BJ (cell line): ENCODE measurements at places on chromosomes 12 and 14. TPM values are rescaled to one million over a fixed set of nuclear protein-coding genes. Genes with fewer than 3 reads are reported as not detected.

The RNF34 gene
- 51.0 and 80.3 TPM in 2 replicates for polyA plus RNA-seq

The DLK1 gene
- not detected in 2 replicates for polyA plus RNA-seq

The ADCY6 gene
- 27.8 and 37.9 TPM in 2 replicates for polyA plus RNA-seq

The SLC10A1 gene
- polyA plus RNA-seq, result not detected in 2 replicates

The UNG gene
- 10.4 and 11.7 TPM in 2 replicates for polyA plus RNA-seq

The ACVRL1 gene
- polyA plus RNA-seq, result 7.8 and 13.1 TPM in 2 replicates

The CCNT1 gene
- polyA plus RNA-seq, result 16.9 and 29.4 TPM in 2 replicates

The POTEM gene
- polyA plus RNA-seq, result not detected in 2 replicates

The TAS2R30 gene
- 0.04 and 0.15 TPM in 2 replicates for polyA plus RNA-seq

The CLEC2A gene
- not detected in 2 replicates for polyA plus RNA-seq

The ANKRD13A gene
- polyA plus RNA-seq, result 219 and 268 TPM in 2 replicates

The ANG gene
- 9.2 and 12.7 TPM in 2 replicates for polyA plus RNA-seq

The SUPT16H gene
- polyA plus RNA-seq, result 31.2 and 57.6 TPM in 2 replicates

The PIK3C2G gene
- polyA plus RNA-seq, result not detected in 2 replicates

The TCL1B gene
- not detected in 2 replicates for polyA plus RNA-seq

The GPR68 gene
- polyA plus RNA-seq, result 0.20 and 0.45 TPM in 2 replicates

The AQP6 gene
- not detected in 2 replicates for polyA plus RNA-seq

The KRT2 gene
- polyA plus RNA-seq, result not detected in 2 replicates

The KIF21A gene
- polyA plus RNA-seq, result 0.69 and 2.1 TPM in 2 replicates

The PPHLN1 gene
- 29.1 and 60.6 TPM in 2 replicates for polyA plus RNA-seq

The AKAP3 gene
- polyA plus RNA-seq, result 0.98 and 1.1 TPM in 2 replicates

The IKZF4 gene
- polyA plus RNA-seq, result 1.9 and 2.9 TPM in 2 replicates

The RGS6 gene
- polyA plus RNA-seq, result not detected in 2 replicates

The TAS2R13 gene
- polyA plus RNA-seq, result 0.10 TPM in 1 of 2 replicates, not detected in the other

The LRRC10 gene
- polyA plus RNA-seq, result not detected in 2 replicates

The SLC25A47 gene
- not detected in 2 replicates for polyA plus RNA-seq

The ADAMTS20 gene
- polyA plus RNA-seq, result 0.01 TPM in 1 of 2 replicates, not detected in the other

The PPP1R36 gene
- 0.65 and 0.67 TPM in 2 replicates for polyA plus RNA-seq

The CCT2 gene
- polyA plus RNA-seq, result 225 and 228 TPM in 2 replicates

The CMA1 gene
- polyA plus RNA-seq, result not detected in 2 replicates
